ENCODE measurements at places on chromosomes 13 and 19.

GRCh38 chr19:51564791-51565190, 6.3 kb upstream of the ZNF175 start:
- no peak for DNase-seq

DNA sequence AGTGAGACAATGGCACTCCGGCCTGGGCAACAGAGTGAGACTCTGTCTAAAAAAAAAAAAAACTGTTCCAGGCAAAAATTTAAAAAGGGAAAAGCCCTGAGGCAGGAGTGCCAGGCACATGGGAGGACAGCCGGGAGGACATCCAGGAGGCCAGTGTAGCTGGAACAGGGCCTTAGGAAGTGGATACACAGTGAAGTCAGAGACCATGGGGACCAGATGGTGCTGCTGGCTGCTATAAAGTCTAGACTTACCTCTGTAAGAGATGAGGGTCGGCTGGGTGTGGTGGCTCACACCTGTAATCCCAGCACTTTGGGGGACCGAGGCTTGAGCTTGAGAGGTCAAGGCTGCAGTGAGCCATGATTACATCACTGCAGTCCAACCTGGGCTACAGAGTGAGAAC, 15.0 kb downstream of the HAS1 start:
- no peak for DNase-seq

GRCh38 chr13:111789420-111789819, 277.5 kb upstream of the SOX1 start:
- no peak for DNase-seq

DNA sequence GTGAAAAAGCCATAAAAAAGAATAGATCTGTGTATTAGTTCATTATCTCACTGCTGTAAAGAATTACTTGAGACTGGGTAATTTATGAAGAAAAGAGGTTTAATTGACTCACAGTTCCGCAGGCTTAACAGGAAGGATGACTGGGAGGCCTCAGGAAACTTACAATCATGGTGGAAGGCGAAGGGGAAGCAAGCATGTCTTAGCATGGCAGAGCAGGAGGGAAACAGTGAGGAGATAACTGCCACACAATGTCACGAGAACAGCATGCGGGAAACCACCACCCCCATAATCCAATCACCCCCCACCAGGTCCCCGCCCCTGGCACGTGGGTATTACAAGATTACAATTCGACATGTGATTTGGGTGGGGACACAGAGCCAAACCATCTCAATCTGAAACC, 39.1 kb upstream of the EEF1AKMT1 start:
- no peak for DNase-seq

DNA sequence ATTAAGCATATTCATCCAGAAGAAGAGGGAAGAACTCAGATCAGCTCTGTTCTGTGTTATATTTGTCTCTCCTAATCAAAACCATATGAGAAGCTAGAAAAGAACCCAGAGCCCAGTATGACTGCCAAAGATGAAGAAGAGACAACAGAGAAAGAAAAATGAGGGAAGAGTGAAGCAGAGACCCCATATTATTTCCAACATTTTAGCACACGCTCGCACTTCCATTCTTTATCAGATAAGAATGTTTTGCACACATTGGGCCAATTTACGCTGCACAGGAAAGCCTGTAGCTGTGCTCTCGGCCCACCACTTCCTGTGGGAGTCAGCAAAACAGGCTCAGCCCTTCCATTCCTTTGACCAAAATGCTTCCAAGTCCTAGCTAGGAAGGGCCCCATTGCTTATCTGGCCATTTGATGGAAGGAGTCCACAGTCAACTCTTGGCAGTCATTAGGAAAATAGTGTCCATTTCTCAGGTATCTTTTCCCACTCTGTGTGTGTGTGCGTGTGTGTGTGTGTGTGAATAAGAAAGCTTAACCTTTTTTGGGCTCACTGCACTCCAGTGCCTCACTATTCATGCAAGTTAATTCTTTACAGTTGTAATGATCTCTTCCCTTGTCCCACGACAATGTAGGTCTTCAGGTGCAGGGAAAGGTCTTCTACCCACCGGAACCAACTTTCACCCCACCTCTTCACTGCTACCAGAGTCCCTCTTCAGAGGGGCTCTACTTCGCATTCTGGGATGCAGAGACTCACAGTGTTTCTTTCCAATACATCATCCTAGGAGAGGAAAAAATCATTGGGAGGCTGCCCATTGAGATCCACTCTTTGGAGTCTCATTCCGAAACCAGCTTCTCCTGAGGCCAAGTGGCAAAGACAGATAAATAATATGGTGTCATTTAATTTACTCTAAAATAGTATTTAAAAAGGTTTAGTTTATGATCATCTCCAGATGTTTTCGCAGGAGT, 237.5 kb downstream of the COG6 start:
- no peak for DNase-seq

- DNase-seq = no peak
These were observed 122.5 kb upstream of the SPACA7 start for GRCh38 chr13:112253631-112254030.

- no peak for DNase-seq
These were observed at the start of gene CD177 for GRCh38 chr19:43353606-43354304. CD177 (plus strand) TSS chr19:43353686; CDS start chr19:43353715, 29 bp downstream.

- no peak for DNase-seq
These were observed 669.3 kb downstream of the LIG4 start for GRCh38 chr13:107545946-107546502.

DNA sequence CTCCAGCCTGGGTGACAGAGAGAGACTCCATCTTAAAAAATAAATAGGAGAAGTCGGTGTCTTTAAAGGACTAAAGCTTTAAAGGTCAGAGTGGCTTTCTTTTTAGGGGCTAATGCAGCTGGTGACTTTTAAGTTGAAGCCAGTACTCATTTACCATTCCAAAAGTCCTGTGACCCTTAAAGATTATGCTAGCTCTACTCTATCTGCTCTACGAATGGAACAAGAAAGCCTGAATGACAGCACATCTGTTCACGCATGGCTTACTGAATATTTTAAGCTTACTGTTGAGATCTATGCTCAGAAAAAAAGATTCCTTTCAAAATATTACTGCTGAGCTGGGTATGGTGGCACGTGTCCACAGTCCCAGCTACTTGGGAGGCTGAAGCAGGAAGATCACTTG, 16.4 kb downstream of the TDRD12 start:
- DNase-seq = no peak

DNA sequence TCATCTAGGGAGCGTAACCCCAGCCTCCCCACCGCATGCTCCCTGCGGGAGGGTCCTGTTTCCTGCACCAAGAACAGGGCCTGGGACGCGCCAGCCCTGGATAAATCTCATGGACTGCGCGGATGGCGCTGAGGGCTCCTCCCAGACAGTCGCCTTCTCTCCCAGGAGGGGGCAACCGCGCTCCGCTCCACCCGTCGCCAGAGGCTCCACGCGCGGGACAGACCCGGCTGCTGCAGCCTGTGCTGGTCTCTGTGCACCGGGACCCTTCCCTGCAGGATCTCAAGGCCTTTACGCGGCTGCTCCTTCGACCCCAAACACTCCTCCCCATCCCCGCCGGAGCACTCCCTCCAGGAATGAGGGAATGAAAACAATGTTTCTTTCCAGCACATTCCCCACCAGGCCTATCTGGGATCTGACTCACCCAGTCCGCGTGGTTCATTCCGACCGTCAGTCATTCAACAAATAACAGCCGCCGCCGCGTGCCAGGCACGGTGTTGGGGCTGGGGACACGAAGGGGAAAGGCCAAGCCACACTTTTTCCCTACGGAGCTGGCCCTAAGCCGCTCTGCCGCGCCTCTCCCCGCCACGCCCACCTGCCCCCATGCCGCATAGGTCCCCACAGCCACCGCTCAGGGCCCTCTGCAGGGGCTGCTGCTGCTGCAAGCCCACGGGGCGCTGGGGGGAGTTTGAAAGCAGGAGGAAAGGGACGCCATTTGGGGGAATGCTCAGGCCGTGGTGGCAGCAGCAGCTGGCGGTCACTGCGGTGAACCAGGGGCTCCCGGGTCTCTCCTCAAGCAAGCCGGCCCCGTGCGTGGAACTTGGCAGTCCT, 6.0 kb downstream of the PNMA8B start:
- DNase-seq = no peak

GRCh38 chr19:45113628-45114027, 20.6 kb downstream of the PPP1R37 start:
- DNase-seq = no peak

DNA sequence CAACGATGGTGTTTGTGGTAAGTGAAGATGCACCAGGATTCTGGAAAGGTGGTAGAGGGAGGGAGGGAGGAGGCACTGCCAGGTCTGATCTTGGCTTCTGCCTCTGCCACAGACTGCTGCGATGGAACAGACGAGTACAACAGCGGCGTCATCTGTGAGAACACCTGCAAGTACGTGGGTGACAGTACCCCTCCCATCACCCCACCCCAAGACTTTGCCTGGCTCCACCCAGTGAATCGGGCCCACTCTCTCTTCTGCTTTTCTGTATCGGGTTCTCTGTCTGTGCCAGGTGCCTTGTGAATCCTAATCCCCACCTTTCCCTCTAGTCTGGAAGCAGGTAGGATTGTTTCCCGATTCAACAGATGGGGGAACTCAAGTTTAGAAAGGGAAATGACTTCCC, 2.5 kb downstream of the PRKCSH start:
- no peak for DNase-seq

GRCh38 chr19:9865732-9866501, 30.8 kb downstream of the PIN1 start:
- no peak for DNase-seq

Data from AG09319 (cell line).